Posterior vena cava (tissue), 2 donors: ENCODE measurements at places on chromosomes 12 and 14. TPM values are rescaled to one million over a fixed set of nuclear protein-coding genes. Genes with fewer than 3 reads are reported as not detected.
A peak's percentile ranks its signal among the peaks of the same experiment; 100 is the strongest.

Gene PTPN6
- 31.4 TPM for total RNA-seq

Gene ARMH4
- 8.5 TPM for total RNA-seq

Gene KRT83
- not detected for total RNA-seq

Gene SYNDIG1L
- total RNA-seq, result 0.23 TPM

Gene IFNG-AS1
- total RNA-seq, result not detected

Gene NFATC4
- 75.1 TPM for total RNA-seq

Gene VSX2
- total RNA-seq, result not detected

Gene SIX6
- not detected for total RNA-seq

Gene TAS2R9
- total RNA-seq, result not detected

GRCh38 chr14:22512106-22512814, 76.8 kb downstream of the DAD1 start:
- DNase-seq, result no peak

- DNase-seq, result no peak
Observed at GRCh38 chr12:124703856-124704255, 136.4 kb upstream of the NCOR2 start.

GRCh38 chr14:55356913-55357312, 54.7 kb downstream of the ATG14 start:
- no peak for DNase-seq

DNA sequence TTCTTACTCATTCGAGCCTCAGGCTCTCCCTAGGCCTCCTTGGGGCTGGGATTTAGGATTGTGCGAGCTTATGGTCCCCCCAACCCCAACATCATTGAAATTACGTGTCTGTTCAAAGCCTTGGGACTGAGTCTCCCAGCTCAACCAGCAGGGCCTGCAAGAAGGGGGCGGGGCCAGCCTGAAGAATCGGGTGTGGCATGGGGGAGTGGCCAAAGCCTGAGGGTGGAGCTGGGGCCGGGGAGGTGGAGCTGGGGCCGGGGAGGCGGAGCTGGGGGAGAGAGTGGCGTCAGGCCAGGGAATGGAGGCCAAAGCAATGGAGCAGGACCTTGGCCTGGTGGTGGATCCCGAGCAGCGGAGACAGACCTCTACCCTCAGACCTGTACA, 24.3 kb upstream of the HSPB8 start:
- DNase-seq, result no peak

GRCh38 chr14:75175677-75176141, 703 bp downstream of the TMED10 start:
- no peak for DNase-seq

DNA sequence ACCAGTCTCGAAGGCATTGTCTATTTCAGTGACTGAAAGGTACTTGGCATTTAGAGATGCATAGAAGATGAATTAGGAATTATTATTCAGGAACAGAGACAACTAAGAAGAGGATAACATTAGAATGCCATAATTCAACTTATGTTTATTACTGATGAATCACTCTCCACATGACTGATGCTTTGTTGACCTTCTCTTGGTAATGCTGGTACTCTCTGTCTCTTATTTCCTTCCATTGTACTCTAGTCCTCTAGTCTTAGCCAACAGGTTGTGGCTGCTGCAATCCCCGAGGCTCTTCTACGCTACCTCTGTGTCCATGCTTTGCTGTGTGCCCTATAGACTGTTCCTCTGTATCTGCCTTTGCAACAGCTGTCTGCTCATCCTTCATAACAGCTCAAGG, 652.9 kb downstream of the NRXN3 start:
- no peak for DNase-seq

- no peak for DNase-seq
Observed at GRCh38 chr12:104425614-104426013, 31.1 kb upstream of the CHST11 start.

- DNase-seq, result peak; percentile 38
Observed at GRCh38 chr14:101351769-101352168, 209.5 kb upstream of the DIO3 start.

- DNase-seq, result no peak
Observed at GRCh38 chr14:48805315-48805714, 780.9 kb downstream of the RPS29 start.

DNA sequence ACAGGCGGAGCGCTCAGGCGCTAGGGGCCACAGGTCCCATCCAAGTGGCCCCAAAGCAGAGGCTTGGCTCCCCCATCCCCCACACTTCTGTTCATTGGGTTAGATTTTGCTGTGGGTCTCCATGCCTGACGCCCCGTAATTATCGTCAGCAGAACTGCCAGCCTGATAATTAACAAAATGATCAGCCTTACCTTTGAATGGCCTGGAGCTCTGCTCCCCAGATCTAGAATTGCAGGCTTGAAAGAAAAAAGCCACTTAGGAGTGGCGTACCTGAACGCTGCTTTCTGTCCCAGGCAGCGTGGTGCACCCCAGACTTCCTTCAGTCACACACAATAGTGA, 28.7 kb upstream of the LRP1-AS start:
- no peak for DNase-seq

DNA sequence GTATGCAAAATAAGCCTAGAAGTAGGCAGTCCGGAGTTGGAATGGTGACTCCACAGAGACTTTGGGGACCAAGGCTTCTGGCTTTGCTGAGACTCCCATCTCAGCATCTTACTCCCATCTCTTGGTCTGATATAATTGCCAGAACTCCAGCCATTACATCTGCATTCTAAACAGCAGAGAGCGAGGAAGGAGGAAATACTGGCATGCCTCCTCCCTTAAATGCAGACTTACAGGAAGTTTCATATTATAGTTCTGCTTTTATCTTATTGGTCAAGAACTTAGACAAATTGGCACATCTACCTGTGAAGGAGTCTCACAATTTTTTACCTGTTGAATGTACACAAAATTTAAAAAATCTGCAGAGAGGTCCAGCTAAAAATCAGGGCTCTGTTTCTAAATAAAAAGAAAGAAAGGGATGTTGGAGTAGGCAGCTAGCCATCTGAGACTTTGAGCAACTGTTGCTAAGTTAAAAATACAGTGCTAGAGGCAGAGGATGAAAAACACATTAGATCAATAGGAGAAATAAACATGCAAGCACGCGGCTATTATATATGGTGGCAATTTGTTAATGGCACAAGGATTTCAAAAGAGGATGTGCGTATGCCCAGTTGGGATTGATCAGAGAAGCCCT, 209.9 kb upstream of the HMGA2 start:
- DNase-seq, result no peak

DNA sequence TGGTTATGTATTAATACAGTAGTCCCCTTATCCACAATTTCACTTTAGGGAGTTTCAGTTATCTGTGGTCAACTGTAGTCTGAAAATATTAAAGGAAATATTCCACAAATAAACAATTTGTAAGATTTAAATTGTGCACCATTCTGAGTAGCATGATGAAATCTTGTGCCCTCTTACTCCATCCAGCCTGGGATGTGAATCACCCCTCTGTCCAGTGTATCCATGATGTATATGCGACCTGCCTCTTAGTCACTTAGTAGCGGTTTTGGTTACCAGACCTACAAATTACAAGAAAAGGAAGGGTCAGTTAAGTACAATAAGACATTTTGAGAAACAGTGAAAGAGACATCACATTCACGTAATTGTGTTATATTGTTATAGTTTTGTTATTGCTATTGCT, 39.9 kb upstream of the MDGA2 start:
- DNase-seq, result no peak

GRCh38 chr14:39268393-39268792, 34.7 kb downstream of the MIA2 start:
- no peak for DNase-seq

DNA sequence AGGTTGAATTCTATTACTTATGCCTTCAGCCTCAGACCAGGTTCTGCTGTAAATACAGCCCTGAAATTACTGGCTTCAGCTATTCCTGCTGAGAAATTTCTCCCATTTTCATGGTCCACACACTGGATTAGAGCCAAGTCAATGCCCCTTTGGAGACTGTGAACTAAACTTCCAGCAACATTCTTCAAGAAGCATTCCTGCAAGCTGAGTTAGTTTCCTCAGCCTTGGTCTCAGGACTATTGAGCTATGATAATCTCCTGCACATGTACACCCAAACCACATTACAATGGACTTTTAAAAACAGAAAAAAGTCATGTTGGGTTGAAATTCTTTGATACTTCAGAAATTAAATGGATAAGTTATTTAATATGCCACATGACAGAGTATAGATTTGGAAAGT, 58.0 kb upstream of the AVPR1A start:
- DNase-seq, result no peak

DNA sequence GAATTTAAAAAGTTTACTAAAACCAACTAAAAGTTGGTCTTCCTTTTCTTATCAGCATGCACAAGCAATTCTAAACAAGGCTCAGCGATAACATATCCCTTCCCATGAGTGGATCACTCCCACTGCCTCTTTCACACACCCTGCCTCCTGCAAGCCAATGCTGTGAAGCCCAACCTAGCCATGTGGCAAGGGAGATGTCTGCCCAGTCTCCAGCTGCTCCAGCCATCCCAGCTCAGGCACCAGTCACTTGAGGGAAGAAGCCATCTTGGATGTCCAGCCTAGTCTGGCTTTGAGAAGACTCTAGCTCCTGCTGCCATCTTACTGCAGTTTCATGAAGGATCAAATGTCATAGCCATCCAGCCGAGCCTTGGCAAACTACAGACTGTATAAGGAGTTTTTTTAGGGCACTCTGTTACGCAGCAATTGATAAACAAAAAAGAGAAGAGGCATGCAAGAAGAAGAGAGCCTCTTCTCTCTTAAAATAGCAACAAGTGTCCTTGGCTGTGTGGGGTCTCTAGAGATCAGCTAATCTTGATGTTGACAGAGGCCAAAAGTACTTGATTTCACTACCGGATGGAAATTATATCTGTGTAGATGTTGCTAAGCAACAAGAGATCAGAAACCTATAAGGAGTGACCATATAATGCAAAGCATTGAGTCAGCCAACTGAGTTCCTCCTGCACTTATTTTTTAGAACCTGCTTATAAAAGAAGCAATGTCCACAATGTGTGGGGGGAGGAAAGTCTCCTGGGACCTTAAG, 108.9 kb downstream of the PTCSC3 start:
- no peak for DNase-seq

DNA sequence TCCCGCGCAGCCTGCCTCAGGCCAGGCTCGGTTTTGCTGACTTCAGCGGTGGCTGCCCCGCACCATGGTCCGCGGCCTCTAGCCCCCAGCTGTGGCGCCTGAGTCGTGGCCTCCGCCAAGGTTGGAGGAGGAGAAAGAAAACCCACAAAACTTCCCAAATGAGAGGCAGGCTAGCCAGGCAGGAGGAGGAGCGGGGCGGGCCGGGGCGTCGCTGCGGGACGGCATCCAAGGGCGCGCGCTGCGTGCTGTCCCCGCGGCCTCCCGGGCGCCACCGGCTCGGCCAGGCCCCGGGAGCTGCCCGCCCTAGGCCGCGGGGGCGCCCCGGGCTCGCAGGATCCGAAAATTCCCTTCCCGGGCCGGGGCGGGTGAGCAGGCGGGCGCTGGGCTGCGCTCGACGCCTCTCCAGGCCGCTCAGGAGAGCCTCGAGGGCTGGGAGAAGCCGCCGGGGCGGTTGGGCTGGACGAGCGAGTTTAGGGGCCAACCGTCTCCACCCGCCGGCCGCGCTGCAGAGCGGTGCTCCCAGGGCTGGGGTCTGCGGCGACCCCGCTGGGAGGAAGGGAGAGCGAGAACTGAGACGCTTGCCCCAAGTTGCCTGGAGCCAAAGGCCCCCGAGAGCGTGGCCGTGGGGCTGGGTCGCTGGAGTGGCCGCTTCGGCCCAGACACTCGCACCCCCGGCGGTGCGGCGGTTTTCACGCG, at the start of gene EFS:
Gene EFS, minus strand, starts transcription at position 137 of the 696 bp plus-strand sequence. CDS start 147 bp downstream, outside the sequence.
- DNase-seq, result peak; percentile 88

DNA sequence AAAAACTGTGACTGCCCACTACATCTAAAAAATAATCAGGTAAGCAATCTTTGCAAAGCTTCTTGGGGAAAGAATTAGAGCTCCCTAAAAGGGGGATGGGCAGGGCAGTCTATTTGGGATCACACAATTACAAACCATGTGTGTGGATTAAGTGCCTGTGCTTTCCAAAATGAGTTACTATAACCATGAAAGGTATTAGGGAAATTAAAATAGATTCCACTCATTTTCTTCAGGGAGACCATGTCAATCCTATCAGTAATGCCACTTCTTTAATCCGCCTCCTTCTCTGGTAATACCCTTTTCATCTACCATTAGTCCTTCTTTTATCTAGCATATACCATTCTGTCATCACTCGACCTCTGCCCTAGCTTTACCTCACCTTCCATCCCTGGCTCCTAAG, 53.7 kb downstream of the PAWR start:
- no peak for DNase-seq
